ENCODE measurements at places on chromosomes 5 and 9.

GRCh38 chr5:146962801-146963355, 84.3 kb upstream of the PPP2R2B start:
- DNase-seq = no peak

DNA sequence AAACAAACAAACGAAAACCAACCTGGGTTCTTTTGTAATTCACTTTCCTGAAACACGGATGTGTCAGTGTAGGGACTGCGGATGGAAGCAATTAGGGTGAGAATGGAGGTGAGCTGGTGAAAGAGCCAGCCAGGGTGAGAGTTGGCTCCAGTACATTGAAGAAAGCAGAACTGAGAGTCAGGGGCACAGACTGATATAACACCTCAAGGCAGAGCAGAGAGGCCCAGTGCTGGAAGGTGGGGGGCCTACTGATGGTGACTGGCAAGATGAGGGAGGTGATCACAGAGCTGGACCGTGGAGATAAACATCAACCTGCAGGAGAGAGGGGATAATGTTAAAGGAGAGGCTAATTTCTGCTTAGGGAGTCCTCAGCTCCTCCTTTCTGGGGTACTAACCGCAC, 221.1 kb downstream of the MAN2A1 start:
- no peak for DNase-seq

GRCh38 chr5:109410389-109411148, 795 bp upstream of the PJA2 start:
- no peak for DNase-seq

GRCh38 chr5:20500546-20500945, 512.5 kb upstream of the CDH18 start:
- no peak for DNase-seq

DNA sequence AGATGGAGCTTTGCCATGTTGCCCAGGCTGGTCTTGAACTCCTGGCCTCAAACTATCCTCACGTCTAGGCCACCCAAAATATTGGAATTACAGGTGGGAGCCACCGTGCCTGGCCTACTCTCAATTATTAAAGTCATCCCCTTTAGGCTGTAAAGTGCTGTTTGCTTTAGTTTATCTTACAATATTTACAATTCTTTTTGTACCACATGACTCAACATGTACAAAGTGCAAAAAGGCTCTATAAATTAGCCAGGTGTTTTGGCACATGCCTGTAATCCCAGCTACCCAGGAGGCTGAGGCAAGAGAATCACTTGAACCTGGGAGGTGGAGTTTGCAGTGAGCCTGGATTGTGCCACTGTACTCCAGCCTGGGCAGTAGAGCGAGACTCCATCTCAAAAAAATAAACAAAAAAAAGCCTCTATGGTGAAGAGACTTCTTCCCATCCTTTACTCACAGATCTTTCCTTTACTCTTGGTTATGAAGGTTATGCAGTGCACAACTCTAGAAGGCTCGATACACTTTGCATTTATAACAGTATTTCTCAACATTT, 28.5 kb upstream of the MLLT3 start:
- DNase-seq = no peak

- no peak for DNase-seq
Observed at GRCh38 chr5:167167191-167167795, 1124.2 kb upstream of the WWC1 start.

- no peak for DNase-seq
Observed at GRCh38 chr9:136088481-136088938, 6.6 kb downstream of the NACC2 start.

- no peak for DNase-seq
Observed at GRCh38 chr9:113564498-113565237, 101.1 kb downstream of the RGS3 start.

- DNase-seq = no peak
Observed at GRCh38 chr5:66307647-66308241, 163.6 kb downstream of the SREK1 start.

GRCh38 chr5:32791536-32792243, 80.6 kb downstream of the NPR3 start:
- DNase-seq = no peak

Measured in stimulated activated naive B cell treated with anti-CD40 and anti-IgM and Interleukin-4, amounts not matched to agents 10 μg/mL and 1 μg/mL and 100 μg/mL, for 72 hours (primary cell).